ENCODE measurements at places on chromosomes 1 and 21.

- DNase-seq = peak; percentile 33
These were observed 46.1 kb upstream of the BACE2 start for GRCh38 chr21:41121785-41122415.

DNA sequence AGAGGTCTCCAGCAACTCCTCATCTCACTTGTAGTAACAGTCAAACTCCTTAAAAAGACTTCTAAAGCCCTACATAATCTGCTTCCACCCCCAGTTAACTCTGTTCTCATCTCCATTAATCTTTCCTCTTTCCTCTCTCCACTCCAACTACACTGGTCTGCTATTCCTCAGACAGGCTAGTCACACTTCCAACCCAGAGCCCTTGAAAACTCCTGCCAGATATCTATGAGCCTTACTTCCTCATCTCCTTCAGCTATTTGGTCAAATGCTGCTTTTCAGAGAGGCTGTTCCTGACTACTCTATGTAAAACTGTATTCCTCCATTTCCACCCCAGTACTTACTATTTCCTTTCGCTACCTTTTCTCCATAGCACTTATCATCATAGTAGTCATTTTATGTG is 24.4 kb downstream of the PCP4L1 start:
- no peak for DNase-seq

DNA sequence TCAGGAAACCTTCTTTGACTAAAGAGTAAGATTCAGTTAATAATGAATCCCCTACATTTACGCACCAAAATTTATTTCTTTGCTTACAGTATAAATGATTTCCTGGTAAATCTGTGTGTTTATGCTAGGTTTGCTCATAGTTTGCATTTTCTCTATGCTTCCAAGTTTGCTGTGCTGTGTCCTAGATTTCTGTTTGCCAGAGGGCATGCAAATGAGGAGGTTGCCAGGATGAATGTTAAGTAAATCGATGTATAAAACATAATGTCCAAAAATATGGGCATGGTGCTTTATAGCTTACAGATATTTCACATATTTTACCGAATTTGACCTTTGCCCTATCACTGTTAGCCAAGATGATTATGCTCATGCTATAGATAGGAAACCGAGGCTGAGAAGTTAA is 63.8 kb downstream of the TBX19 start:
- no peak for DNase-seq

- DNase-seq = no peak
These were observed 23.4 kb upstream of the ARF1 start for GRCh38 chr1:228058949-228059633.
